ENCODE measurements at places on chromosomes 6 and 20. TPM values are rescaled to one million over a fixed set of nuclear protein-coding genes. Genes with fewer than 3 reads are reported as not detected.

DNA sequence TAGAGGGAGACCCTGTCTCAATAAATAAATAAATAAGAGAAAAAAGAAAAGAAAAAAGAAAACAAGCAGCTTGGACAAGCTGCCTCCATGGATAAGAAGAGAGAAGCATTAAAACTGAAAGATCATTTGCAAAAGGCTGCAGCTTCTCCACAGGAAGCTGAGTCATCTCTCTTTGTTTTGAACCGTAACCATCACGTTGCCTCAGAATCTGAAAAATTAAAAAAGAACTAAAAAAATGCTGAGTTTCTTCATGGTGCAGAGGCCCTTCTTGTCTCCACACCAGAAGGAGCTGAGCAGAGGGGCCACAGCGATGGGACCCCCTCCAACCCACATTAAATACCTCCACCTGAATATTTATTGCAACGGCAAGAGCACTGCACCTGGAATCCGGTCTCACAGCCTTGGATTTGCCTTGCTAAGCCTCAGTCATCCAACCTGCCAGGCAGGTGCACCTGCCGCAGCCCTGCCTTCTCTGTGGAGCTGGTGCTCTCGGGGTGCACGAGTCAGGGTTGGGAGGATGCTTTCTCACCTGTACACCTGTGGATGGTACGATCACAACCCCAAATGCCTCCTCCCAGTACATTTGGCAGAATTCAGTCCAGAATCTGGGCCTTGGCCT lies 28.1 kb downstream of the TOX2 start:
- no peak for DNase-seq

GRCh38 chr6:63452125-63452524 lies 120.2 kb upstream of the LOC128125822 start:
- no peak for DNase-seq

The FAM217B gene
- polyA plus RNA-seq, result 25.6 TPM

DNA sequence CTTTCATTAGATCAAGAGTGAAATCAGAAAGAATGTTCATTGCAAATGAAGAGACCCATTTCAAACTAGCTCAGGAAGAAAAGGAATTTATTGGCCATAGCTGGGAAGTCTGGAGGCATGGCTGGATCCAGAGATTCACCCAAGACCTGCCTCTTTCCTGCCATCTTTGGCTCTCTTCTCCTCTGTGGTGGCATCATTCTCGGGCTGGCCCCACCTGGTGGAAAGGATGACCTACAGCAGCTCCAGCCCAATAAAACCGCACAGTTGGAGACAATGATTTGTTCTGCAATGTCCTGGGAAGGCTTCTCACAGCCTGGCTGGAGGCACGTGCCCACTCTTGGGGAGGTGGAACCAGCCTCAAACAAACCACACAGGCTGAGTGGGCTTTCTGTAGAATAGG lies 18.1 kb upstream of the FERMT1 start:
- DNase-seq, result no peak

GRCh38 chr6:34233867-34234266 lies 2.8 kb upstream of the HMGA1 start:
- no peak for DNase-seq

GRCh38 chr6:117616391-117617209 lies 14.3 kb upstream of the GOPC start:
- DNase-seq, result no peak

DNA sequence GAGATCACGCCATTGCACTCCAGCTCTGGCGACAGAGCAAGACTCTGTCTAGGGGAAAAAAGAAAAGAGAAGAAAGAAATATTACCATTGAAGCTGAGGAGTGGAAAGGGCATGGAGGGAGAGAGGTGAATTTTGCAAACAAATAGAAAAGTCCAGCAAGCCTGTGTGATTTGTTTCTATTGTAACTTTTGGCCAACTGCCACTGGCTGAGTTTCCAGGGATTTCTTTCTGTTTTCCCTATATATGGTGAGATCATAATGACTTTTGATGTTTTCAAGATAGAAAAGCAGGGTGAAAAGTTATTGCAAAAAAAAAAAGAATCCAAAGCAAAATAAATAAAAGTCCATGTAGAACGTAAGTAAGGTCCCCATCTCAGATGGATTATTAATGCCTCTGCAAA lies 184.2 kb upstream of the RALGAPA2 start:
- no peak for DNase-seq

DNA sequence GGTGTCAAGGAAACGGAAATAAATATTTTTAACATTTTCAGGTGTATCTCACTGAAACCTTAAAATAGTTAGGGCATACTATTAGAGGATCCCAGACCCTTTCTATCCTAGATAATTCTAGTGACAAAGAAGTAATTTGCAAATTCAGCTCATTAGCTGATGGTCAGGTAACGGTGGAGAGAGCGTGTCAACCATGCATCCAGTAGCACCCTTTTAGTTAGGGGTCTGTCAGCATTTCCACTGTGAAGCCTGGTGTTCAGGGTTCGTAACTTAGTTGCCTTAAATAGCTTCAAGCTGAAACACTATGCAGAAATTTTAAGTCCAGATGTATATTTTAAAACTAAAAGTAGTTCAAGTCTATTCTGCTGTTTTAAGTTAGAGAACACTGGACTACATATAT lies 48.5 kb upstream of the SUPT3H start:
- no peak for DNase-seq

GRCh38 chr20:54097236-54097529 lies 26.8 kb upstream of the BCAS1 start:
- DNase-seq, result no peak

The PCK1 gene
- 17.2 TPM for polyA plus RNA-seq

DNA sequence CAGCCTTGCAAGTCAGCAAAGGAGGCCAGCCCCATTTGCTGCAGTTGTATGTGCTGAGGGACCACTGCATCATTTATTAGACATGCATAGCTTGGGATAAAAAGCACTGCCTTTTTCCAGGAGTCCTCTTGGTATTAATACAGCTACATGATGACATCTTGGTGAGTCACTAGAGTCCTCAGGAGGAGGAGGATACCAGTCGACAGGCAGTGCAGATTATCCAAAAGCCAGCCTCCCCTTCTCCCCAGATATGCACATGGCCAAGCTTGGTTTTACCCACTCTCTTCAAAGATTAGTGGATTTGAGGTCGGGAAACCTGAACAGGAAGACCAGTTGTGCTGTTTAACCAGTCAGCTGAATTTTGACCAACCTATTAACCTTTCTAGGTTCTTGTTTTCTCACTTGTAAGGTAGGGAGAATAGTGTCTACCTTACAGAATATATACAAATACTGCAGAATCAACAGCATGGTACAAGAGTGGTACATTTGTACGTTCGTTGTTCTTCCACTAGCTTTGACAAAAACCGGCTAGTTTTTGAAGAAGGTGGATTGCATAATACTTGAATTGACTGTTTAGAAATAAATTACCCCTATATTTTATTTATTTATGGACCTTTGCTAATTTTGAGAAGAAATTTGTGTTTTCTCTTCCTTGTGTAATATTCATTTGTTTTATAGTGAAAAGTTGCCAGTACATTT lies 31.9 kb downstream of the VAPB start:
- no peak for DNase-seq

The TNFRSF6B gene
- 2.1 TPM for polyA plus RNA-seq

GRCh38 chr20:10218536-10219451 lies at the start of gene SNAP25:
Gene SNAP25, plus strand, starts transcription at chr20:10218830. Its CDS starts 56,662 bp downstream, at chr20:10275492.
- peak; percentile 91 for DNase-seq

DNA sequence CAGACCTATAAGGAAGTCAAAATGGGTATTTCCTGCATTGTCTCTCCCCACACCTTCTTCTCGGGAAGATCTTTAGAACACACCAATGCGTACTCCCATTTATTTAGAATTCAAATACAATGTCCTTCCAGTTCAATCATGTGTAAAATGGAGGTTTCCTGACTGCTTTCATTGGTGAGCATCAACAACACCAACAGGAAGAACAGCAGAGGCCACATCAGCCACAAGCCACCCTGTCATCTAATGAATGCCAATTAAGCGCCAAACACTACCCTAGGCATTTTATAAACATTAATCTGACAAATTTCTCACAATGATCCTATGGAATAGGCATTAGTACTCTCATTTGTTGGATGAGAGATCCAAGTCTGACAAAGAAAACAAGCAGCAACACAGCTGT lies 68.4 kb upstream of the SMLR1 start:
- no peak for DNase-seq

- DNase-seq, result no peak
Observed at GRCh38 chr6:14452567-14453527, 335.3 kb downstream of the CD83 start.

DNA sequence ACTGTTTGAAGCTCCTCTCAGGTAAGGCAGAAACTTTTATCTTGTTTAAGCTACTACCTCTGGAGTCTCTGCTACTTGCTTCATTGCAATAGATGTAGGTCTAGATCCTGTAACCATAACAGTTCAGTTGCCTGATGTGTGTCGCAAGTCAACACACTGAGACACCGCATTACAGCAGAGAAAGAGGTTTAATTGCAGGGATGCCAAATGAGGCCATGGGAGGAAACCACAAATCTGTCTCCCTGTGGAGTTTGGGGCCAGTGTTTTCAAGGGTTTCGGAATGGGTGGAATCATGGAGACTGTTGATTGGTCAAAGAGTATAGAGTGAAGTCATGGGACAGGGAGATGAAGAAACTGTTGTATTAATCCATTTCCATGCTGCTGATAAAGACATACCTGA lies 57.1 kb upstream of the RBM24 start:
- DNase-seq, result no peak

DNA sequence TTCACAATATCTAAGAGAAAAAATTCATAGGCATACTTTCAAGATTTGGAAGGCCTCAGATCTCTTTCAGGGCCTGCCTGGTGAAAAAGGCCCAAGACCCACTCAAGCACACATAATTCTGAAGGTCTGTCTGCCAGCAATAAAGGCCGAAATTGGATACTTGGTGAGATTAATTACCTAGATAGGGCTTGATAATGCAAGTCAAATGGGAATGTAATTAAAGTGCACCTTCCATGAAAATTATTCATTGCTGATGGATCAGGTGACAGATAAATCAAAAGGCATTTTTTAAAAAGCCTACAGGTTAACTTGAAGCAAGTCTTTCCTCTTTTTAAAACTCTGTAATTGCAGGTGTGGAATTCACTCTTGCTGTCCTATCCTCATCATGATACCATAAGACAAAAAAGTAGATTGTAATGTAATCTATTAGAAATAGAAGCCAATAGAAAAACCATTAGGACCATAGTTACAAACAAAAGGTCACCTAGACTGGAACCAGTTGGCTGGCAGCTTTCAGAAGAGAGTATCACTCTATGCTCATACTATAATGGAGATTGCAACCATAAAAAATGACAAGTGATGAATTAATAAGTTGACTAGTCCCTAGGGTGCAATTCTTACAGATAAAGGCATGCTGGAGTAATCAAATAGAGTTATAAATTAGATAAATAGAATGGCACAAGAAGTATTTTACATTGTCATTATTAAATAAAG lies 77.3 kb downstream of the EPHA7 start:
- DNase-seq, result peak; percentile 37

The NHLRC1 gene
- polyA plus RNA-seq, result 1.9 TPM

DNA sequence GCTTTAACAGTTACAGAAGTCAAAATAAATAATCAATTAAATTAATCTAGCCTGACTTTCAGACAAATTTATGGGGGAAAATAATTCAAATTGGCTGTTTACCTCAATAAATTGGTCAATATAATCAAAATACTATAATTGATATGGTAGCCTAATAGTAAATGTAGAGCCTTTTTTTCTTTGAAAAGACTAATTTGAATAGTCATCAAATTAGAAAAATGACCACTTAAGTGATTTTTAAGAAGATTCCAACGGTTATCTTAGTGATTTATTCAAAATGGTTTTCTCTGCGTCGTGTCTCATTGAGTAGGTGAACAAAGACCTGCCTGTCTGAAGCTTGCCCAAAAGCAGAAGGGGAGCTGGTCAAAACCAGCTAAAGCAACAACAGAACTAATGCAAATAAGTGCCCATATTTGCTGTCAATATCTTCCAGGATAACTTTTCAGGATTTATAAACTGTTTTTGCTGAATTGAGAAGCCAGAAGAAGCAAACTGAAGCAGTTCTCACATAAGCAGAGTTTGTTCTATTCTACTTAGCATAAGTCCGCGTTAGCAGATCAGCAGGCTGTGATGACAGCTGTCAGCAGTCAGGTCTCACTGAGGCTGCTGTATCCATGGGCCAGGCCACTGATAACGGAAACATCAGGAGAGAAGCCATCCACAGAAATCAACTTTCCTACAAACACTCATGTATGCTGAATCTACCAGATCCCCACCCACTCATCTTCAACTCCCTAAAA lies 7.0 kb downstream of the RCAN2 start:
- no peak for DNase-seq

The PNLDC1 gene
- polyA plus RNA-seq, result 0.07 TPM

The ASIP gene
- 0.70 TPM for polyA plus RNA-seq

DNA sequence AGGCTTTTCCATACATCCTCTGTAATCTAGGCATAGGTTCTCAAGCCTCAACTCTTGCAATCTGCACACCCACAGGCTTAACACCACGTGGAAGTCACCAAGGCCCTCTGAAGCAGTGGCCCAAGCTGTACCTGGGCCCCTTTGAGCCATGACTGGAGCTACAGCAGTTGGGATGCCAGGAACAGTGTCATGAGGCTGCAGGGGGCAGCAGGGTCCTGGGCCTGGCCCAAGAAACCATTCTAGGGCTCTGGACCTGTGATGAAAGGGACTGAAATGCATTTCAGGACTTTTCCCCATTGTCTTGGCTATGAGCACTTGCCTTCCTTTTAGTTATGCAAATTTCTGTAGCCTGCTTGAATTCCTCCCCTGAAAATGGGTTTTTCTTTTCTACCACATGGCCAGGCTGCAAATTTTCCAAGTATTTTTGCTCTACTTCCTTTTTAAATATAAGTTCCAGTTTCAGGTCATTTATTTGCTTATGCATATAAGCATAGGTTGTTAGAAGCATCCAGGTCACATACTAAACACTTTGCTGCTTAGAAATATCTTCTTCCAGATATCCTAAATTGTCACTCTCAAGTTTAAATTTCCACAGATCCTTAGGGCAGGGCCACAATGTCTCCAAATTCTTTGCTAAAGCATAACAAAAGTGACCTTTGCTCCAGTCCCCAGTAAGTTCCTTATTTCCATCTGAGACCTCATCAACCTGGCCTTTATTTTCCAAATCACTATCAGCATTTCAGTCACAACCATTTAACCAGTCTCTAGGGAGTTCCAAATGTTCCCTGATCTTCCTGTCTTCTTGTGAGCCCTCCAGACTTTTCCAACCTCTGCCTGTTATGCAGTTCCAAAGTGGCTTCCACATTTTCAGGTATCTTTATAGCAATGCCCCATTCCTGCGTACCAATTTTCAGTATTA lies 48.6 kb upstream of the CD2AP start:
- no peak for DNase-seq

DNA sequence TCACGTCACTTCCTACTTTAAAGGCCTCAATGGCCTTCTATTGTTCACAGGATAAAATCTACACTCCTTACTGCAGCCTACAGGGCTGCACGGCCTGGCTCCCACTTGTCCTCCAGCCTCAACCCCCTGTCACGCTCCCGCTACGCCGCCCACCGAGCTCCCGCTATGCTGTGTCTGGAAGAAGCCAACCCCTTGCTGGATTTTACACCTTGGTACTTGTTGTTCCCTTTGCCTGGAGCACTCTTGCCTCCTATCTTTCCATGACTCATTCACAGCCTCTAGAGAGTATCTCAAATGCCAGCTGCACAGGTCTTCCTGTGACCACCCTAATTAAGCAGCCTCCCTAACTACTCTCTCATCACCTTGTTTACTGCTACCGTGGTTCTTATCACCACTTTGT lies 259.9 kb downstream of the PRKN start:
- DNase-seq, result no peak

The CLPSL2 gene
- not detected for polyA plus RNA-seq

The SIRPB2 gene
- polyA plus RNA-seq, result 0.88 TPM

- no peak for DNase-seq
Observed at GRCh38 chr6:112773187-112773586, 426.1 kb downstream of the RFPL4B start.
